ENCODE measurements at places on chromosomes 1 and 21.
A peak's percentile ranks its signal among the peaks of the same experiment; 100 is the strongest.

- DNase-seq: no peak
These were observed 5.6 kb downstream of the SRARP start for GRCh38 chr1:16009678-16010077.

DNA sequence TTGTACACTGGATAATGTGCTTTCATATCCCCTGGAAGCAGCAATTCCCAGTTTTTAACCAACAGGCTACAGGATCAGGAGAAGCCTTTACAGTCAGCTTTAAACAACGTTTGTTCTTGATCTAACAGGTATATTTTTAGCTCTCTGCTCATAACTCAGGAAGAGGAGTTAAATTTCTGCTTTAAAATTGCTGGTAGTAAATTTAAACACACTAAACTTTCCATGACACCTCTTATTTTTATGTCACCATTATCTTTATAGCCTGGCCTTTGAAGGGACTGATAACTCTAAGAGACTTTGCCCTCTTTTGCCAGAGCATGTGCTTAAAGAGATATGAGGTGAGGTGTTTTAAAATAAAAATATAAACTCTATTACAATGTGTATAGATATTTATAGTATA, 119.6 kb upstream of the BRINP3 start:
- DNase-seq: no peak

DNA sequence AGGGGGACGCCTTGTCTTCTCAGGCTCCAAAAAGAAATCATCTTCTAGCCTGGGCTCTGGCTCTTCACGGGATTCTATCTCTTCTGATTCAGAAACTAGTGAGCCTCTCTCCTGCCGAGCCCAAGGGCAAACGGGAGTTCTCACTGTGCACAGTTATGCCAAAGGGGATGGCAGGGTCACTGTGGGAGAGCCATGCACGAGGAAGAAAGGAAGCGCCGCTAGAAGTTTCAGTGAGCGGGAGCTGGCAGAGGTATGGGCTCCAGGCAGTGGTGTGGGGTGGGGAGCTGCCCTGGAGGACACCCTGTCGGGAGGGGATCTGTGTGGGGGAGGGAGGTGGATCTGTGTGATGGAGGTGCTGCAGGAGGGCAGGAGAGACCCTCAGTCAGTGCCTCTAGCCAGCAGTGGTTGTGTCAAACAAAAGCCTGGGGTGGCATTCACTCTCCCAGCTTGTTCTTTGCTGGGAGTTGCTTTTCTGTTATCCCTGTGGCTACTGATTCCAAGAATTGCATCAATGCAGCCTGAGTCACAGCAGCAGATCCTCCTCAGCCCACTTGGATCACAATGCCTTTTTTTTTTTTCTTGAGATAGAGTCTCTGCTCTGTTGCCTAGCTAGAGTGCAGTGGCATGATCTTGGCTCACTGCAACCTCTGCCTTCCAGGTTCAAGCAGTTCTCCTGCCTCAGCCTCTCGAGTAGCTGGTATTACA, 21.8 kb downstream of the KDM4A start:
- no peak for DNase-seq

DNA sequence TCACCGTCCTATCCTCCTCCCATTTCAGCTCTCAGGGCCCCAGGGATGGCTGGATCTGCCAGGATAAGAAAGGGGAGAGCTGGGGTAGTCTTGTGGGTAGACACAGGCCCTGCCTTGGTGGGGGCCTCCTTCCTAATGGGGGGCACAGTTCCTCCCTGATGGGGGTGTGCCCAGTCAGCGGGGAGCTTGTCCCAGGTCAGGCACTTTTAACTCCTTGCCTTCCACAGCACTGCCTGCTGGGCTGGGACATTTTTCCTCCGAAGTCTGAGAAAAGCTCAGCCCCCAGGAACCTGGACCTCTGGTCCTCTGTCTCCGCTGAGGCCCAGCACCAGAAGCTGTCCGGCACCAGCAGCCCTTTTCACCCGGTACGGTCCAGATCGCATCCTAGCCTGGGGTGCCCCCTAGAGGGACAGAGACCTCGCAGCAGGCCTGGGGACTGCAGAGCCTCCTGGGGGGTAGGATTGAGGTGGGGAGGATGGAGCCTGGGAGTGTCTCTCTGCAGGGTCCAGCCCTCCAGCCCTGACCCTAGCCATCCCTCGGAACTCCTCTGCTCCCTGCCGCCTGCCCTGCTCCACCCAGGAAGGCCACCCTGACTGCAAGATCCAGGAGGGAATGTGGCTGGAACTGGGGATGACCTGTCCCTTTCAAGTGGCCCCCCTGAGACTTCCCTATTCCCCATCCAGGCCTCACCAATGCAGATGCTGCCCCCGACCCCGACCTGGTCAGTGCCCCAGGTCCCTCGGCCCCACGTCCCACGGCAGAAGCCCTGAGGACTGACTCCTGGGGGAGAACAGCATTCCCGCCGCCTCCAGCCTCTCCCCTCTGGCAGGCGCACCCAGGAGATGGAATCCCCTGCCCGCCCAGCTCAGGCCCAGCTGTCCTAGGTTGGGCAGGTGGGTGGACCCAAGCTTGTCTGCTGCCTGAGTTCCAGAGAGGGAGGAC, 12.0 kb downstream of the MIIP start:
- DNase-seq: no peak

GRCh38 chr1:226653311-226653921, 85.7 kb downstream of the ITPKB start:
- peak; percentile 83 for DNase-seq

DNA sequence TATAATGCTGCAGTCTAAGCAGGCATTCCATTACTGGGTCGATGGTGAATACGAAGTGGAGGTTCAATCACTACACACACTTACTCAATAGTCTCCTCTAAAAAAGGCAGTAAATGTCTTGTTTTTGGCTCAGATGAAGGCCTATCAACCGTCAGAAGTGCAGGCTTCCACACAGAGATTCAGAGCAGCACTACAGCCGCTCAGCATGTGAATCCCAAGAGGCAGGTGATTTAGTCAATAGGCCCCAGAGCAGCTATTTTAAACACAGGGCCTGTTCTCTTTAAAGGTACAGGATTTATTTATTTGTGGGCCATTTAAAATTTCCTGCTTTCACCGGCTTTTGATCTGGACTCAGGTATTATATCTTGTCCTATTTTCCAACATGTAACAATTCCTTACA, 293.7 kb downstream of the RGS7 start:
- DNase-seq: no peak

DNA sequence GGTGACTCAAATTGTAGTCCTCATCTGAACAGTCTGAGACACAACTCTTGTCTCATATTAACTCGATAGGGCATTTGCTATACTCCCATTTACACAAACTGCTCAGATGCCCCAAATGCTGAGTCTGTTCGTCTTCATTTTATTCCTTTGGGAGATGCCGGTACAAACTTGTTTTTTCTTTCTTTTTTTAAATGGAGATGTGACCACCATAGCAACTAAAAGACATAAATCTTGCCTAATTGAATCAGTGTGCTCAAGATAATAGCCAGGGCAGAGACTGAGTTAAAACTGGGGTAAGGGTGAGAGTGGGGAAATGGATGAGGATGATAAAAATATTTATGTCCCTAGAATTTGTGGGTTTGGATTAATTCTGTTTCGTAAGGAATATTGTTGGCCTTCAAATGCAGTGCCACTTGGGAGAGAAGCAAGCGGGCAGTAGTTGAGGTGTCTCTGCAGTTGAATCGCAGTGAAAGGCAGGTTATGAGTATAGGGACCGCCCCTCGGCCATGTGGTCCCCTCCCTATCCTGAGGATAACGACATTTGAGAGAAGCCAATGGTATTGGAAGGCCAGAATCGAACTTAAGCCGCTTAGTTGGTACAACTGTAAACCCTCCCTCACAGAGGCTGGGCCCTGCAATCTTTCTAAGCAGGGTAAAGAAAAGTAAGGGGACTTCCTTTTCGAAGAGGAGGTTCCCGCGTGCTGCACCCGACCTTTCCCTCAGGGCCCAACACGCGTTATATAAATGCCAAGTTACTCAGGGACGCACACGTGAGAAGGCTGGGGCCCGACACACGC, 859 bp upstream of the LRRC8B start:
- DNase-seq: peak; percentile 76
